ENCODE measurements at places on chromosomes 6 and 20. TPM values are rescaled to one million over a fixed set of nuclear protein-coding genes. Genes with fewer than 3 reads are reported as not detected.

DNA sequence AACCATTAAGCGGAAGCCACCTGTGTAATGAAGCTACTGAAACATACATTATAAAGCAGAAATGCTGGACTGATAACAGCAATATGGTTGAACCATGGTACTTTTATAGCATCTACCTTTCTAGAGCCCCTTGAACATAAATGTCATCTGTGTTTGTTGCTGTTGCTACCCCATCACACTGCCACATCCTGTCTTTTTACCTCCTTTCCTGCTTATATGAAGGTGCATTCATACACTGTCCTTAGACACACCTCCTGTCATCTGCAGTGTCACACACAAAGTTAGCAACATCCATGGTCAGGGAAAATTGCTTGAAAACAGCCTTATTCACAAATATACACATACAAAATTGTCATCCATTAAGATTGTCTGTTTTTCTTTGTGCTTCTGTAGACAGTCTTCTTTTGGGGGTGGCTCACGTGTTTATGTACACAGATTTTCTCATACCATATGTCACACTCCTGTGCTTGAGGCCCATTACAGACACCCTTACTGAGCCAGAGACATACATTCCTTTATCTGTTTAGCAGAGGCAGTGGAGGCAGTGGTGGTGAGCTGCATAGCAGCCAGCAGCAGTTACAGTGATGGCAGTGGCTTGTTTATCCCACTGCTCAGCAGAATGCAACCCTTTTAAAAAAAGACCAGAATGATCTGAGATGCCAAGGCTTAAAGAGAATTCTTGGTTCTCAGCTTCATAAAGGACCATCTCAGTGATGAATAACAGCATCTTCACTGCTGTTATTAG is 25.9 kb downstream of the C6orf62 start:
- no peak for DNase-seq

GRCh38 chr20:41304424-41305079 is 13.0 kb downstream of the ZHX3 start:
- DNase-seq: no peak

GRCh38 chr6:116111552-116112528 is 11.2 kb downstream of the NT5DC1 start:
- no peak for DNase-seq

DNA sequence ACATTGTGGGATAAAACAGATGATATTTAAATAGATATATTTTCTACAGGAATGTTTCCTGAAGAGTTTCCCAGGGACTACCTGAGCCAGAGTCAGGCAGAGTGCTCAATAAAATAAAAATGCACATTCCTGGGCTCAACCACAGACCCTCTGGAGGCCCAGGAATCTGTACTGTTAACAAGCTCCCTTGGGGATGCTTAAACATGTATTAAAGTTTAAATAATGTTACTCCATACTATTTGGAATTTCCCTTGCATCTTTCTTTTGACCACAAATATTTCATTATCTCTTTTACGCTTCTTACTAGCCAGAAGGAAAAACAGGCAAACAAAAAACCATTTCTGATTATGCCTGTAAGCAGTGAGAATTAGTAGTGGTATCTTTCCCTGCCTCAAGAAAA is 42.3 kb downstream of the GPR63 start:
- DNase-seq: no peak

DNA sequence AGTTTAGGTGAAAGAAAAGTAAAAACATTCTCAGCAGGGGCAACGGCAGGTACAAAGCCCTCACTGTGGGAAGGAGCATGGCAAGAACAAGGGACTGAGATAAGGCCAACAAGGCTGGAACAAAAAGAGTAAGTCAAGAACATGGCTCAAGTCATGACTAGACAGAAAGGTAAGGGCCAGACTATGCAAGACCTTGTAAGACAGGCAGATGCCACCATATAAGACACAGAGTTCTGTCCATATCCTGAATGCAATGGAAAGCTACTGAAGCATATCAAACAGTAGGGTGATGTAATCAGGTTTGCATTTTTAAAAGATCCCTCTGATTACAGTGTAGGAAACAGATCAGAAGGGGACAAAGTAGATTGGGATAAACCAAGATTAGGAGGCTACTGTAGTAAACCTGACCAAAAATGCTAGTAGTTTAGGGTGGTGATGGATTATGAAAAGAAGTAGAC is 5.5 kb downstream of the REV3L start:
- DNase-seq: no peak

- DNase-seq: no peak
Measured at GRCh38 chr6:116438590-116439448, 22.4 kb upstream of the CALHM6 start.

DNA sequence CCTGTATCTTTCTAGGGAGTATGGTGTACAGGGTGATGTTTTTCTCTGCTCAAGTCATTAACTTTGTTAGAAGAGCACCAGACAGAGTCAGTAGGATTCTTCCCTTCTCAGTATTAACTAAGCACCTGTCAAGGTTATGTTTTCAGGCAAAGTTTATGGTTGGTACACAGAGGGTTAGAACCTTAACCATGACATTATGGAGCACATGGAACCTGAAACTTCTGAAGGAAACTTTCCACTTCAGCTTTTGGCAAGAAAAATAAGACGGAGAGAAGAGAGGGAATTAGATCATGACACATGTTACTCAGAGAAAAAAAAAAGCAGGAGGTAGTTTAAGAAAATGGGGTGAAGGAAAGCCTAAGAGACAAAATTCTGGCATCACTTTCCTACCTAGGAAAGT is 112.9 kb upstream of the PDE7B start:
- DNase-seq: no peak

DNA sequence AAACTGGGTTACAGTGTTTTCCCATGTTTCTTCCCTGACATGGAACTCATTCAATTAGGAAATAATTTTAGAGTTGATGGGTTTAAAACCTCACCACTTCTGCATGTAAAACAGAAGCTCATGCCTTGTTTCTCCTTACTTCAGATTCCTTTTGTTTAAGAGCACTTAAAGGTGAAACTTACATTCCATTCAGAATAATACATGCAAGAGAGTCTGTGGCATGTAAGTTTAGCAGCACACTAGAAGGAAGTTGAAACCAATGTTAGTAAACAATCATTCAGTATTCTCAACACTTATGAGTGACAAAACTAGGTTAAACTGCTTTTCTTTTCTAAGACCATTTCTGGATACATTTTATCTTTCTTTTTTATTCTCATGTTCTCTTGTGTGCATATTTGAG is 495.6 kb upstream of the PTCHD4 start:
- DNase-seq: no peak

The CRISP3 gene
- 31.8 TPM for total RNA-seq

- DNase-seq: no peak
Measured at GRCh38 chr6:167279766-167280446, 11.2 kb upstream of the UNC93A start.

The ACTL10 gene
- 0.95 TPM for total RNA-seq

GRCh38 chr20:33002087-33002808 is 2.0 kb downstream of the SUN5 start:
- DNase-seq: no peak

- DNase-seq: no peak
Measured at GRCh38 chr6:25035512-25036435, 100.0 kb upstream of the RIPOR2 start.

DNA sequence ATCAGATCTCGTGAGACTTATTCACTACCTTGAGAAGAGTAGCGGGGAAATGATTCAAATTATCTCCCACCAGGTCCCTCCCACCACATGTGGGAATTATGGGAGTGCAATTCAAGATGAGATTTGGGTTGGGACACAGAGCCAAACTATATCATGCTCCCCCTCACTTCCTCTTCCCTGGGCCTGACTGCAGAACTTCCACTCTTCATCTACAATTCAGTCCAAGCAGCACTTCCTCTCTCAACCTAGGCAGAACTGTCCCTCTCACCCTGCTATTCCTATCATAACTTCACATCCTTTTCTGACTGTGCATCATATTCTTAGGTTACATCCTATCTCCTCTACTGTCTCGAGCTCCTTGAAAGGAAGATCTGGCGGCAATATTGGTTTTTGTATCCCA is 184.0 kb upstream of the HDDC2 start:
- DNase-seq: no peak

DNA sequence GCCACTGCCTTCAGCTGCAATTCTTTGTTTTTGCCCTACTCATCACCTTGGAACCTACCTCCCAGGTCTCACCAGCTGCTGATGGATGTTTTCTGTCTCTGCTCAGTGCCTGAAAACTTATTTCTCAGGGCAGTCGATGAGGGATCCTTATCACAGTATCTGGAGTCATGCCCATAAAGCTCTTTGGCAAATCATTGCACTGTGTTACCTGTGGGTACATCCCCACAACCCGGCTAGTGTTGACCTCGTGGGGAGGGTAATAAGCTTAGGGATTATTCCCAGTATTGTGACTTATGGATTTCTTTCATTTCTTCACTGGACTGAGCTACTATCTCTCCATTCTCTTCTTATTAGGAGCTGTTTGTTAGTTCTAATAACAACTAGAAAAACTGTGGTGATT is 91.7 kb downstream of the ELOVL5 start:
- DNase-seq: no peak

The AIF1 gene
- 42.6 TPM for total RNA-seq

The SLC18B1 gene
- total RNA-seq: 17.7 TPM

DNA sequence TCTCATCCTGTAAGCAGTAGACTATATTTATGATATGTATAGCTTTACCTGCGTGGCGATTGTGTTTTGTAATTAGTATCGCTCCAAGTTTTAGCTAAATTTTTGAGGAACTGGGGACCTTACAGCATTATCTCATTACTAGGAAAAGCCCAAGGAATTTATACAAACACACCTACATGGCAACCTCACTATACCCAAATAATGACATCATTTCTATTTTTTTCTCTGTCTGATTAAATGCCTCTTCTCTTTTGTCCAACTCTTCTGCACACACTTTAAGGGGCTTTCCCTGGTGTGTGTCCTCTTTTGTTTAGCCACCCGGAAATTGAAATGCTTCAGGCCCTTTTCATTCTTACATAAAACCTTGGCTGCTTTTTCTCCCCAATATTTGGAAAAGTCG is 82.9 kb upstream of the EXOC2 start:
- no peak for DNase-seq

- no peak for DNase-seq
Measured at GRCh38 chr6:104134876-104135275, 724.8 kb downstream of the HACE1 start.

GRCh38 chr6:75755704-75756103 is 6.7 kb downstream of the MYO6 start:
- no peak for DNase-seq

The GABRR1 gene
- total RNA-seq: not detected

The ULBP2 gene
- 0.26 TPM for total RNA-seq

- DNase-seq: no peak
Measured at GRCh38 chr6:1952740-1953360, 292.6 kb downstream of the GMDS start.

DNA sequence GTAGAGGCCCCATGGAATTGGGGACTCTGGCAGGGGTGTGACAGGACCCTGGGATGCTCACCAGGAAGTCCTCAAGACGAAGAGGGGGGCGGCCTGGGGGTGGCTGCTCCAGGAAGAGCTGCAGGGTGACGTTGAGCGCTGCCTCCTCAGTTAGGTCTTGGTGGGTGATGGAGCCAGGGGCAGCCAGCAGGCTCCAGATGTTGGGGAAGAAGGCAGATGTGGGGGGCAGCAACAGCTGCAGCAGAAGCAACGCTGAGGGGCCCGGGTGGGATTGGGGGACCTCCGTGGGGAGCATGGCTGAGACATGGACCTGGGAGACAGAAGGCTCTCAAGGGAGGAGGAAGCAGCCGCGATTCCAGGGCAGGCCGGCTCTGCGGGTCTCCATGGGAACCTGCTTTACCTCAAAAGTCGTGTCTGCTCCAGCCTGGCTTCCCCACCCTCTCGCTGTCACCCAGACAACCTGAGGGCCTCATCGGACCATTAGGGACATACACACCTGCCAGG is 591 bp downstream of the VWA7 start:
- no peak for DNase-seq
